ENCODE measurements at places on chromosomes 4 and X.

DNA sequence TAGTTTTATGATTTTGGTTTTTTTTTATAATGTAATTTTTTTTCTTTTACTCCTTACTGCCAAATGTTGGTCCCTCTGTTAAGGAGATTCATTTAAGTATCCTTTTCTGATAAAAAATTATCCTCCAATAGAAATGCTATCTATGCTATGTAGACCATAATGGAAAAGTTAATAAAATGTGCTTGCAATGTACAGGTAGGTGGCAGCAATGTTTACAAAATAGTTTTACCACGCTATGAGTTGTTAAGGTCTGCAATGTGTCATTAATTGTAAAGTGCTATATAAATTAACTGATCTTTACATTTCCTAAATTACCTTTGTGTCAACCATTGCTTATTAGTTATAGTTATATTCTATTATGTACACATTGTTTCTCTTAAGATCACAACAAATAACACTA is 3.8 kb upstream of the CENPC start:
- no peak for DNase-seq

DNA sequence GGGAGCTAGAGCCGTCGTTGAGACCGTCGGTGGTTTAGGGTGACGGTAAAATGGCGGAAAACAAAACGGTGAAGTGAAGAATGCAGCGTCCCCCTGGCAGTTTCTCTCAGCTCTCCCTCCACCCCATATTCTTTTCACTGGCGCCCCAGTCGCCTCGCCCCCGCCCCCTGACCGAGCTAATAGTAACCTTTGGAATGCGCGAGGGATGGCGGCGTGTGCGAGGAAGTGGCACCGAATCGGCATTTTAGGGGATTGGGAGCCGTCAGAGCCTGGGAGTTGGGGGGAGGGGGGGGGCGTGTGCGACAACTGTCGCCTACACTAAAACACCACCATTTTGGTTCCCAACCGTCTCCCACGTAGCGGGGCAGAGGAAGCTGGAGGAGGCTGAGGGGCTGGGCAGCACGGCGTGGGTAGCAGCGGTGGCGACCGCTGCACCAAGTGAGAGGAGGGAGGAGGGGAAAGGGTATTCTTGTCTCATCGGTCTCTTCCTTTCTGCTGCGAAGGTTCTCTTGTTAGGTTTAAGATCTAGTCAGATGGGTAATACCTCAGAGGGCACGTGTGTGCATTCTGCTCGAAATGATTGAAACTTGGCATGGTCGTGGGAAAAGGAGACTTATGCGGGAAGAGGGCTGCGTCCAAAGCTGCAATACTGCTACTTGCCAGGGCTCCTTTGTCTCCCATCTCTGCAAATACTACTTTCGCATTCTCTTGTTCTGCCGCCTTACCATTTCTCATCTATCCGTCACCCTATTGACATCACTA is 840 bp downstream of the ZNF711 start:
- no peak for DNase-seq

DNA sequence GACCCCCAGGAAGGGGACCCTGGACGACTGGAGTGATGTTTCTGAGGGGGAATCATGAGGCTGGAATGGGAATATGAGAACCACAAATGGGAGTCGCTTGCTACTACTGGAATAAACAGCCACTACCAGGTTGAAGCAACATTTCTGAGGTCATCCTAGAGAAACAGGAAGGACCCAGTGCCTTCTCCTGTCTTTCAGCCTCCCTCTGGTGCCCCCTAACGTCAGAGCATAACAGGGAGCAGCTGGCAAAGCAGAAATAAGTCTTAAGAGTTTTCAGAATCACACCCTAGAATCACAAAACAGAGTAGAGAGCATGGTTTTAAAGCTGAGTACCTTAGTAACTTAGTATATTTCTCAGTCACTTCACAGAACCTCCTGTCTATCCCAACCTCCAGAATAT is 347.8 kb upstream of the PITX2 start:
- no peak for DNase-seq

GRCh38 chr4:166197166-166197565 is 324.1 kb downstream of the TLL1 start:
- no peak for DNase-seq

GRCh38 chr4:98399915-98400314 is 138.7 kb downstream of the RAP1GDS1 start:
- DNase-seq, result no peak

DNA sequence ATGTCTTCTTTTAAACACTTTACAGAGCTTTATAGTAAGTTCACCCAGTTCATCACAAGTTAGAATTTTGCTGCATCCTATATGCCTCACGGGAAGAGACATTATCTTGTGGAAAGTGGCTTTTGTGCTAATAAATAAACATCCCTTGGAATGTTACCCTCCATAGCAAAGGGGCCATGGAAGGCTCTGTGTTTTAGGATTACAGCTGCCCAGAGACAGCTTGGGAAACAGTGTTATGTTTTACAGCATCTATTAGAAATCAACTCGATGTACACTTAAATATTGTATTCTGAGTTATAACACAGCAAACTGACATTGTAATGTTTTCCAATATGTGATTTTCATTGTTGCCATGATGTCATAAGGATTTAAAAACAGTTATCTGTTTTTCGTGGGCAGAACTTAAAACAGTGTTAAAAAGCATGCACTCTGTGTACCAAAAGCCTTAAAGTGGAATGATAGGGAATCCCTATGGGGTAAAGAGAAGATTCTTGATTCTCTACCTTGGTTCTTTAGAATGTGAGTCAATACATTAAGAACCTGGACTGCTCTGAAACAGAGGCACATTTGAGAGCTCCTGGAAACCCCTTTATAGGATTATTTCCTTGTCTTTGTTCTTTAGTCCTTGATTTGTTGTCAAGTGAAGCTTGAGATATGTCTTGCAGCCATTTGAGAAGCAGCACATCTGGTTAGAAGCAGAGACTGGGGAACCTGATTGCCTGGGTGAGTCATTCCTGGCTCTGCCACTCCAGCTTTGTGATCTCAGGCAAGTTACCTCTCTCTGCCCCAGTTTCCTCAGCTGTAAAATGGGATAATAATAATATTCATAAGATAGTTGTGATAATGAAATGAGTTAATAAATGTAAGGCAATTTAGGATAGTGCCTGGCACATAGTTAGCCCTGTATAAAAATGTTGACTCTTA is 41.6 kb downstream of the ARHGAP10 start:
- DNase-seq, result no peak

- no peak for DNase-seq
Measured at GRCh38 chr4:7411491-7411890, 23.2 kb downstream of the PSAPL1 start.

GRCh38 chr4:38367642-38368174 is 296.3 kb upstream of the KLF3 start:
- DNase-seq, result no peak

GRCh38 chr4:41044165-41044564 is 170.2 kb downstream of the APBB2 start:
- no peak for DNase-seq

GRCh38 chrX:94551831-94552230 is 877.8 kb downstream of the FAM133A start:
- no peak for DNase-seq

GRCh38 chr4:150289198-150289597 is 211.0 kb downstream of the DCLK2 start:
- no peak for DNase-seq

GRCh38 chr4:71524756-71525155 is 185.9 kb downstream of the SLC4A4 start:
- no peak for DNase-seq

DNA sequence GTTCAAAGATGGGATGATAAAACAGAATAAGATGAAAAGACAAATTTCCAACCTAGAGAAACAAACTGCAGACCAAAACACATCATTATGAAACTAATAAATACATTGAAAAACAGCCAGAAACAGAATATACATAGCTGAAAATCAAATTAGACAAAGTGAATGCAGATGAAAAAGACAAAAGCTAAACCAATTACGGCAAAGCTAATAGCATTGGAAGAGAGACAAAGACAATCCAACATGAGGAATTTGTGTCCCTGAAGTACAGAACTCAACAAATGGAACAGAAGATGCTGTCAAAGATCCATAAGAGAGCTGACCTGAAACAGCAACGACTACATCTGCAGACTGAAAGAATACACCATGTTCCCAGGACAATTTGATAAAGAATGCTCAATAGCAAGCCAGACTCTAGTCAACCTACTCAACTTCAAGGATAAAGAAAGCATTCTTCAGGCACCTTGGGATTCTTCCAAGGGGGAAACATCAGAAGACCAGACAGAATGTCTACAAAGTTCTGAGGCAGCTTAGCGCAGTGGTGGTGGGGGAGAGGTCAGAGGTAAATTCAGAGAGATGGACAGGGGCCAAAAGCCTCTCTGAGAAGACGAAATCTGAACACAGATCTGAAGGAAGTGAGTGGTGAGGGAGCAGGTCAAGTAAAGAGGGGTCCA is 27.4 kb upstream of the IRAK1 start:
- no peak for DNase-seq

DNA sequence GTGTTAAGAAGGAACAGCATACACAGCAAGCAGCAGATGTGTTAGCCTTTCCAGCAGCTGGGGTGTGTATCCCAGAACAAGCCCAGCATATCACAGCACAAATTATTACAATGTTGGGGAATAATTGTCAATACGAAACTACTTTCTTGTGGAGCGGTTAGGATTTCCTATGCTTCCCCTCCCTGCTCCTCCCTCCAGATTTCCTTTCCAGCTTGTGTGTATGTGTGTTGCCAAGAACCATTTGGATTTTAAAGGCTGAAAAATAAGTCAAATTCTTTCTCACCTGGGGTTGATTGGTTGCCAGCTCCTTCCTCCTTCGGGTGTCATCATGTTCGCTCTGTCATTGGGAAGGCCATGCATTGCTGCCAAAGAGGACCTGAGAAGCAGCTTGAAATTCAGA is 178.2 kb upstream of the FRMPD4 start:
- no peak for DNase-seq

- DNase-seq, result no peak
Measured at GRCh38 chr4:181971411-181971810, 271.8 kb upstream of the TENM3 start.

- DNase-seq, result no peak
Measured at GRCh38 chrX:42241421-42241820, 318.1 kb upstream of the CASK start.

GRCh38 chr4:86918539-86919072 is 16.2 kb upstream of the AFF1 start:
- no peak for DNase-seq

DNA sequence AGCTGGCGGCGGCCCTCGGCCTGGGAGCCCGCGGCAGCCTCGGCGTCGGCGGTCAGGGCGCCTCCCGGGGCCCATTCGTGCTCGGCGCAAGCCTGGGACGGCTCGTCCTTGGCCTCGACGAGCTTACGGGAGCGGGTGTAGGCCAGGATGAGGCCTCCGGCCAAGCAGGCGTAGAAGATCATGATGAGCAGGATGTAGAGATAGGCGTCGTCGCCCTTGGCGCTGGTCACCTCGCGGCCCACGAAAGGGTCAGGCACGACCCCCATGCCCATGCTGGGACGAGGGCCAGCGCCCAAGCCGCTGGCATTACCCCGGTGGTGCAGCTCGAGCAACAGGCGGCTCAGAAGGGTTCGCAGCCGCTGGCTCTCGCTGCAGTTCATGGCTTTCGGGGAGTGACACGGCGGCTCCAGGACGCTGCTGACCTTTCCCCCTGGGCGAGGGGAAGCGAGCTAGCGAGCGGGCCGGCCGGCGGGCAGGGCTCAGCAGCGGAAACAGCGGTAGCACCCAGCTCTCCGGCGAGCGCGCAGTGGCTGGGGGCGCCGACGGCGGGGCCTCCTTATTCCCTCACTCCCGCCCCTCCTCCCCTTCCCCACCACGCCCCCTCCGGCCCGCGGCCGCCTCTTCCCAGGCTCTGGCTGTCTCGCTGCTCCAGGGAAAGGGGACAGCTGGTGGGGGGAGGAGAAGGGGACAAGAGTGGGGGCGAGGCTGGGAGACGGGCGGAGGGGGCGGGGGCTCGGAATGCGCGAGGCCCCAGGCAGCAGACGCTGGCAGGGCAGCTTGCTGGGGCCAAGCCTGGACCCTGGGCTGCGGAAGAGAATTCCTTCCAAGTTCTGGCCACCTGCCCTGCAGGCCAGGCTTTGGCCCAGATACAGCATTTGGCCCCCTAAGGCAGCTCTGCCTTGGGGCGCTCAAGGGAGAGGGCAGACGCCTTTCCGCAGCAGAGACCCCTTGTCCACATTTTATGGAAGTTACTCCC is at the start of gene KCNE5:
TSS of gene KCNE5 (minus strand) at position 532 of the 976 bp plus-strand sequence. CDS start at position 380, 152 bp downstream.
- no peak for DNase-seq

DNA sequence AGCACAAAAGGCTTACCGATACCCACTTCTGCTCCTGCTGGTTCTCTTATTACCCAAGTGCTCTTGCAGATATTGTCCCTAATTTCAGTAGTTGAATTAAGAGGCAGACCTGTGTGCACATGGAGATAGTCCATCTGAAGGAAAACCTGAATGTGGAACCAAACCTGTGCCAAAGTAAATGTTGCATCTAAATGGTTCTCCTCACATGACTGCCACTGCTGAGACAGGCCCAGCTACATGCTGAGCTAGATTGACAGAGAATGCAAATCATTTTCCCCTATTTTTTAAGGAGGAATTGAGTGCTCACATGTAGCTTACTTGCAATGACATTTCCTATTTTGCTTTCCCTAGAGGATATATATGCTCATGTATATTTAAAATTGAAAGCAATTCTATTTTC is 609.1 kb upstream of the TECRL start:
- no peak for DNase-seq

DNA sequence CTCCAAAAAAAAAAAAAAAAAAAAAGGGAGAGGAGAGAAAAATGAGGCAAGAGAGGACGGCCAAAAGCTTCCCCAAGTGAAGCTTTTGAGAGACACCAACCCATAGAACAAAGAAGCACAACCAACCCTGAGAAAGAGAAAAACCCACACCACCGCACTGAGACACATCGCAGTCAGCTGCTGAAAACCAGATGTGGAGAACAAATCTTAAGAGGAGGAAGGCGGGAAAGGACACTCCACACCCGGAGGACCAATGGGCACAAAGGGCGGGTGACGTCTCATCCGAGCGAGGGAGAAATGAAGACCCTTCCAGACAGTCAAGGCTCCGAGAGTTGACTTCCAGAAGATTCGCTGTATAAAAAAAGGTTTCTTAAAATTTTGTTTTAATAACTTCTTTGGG is 112.1 kb downstream of the AFAP1 start:
- DNase-seq, result no peak

DNA sequence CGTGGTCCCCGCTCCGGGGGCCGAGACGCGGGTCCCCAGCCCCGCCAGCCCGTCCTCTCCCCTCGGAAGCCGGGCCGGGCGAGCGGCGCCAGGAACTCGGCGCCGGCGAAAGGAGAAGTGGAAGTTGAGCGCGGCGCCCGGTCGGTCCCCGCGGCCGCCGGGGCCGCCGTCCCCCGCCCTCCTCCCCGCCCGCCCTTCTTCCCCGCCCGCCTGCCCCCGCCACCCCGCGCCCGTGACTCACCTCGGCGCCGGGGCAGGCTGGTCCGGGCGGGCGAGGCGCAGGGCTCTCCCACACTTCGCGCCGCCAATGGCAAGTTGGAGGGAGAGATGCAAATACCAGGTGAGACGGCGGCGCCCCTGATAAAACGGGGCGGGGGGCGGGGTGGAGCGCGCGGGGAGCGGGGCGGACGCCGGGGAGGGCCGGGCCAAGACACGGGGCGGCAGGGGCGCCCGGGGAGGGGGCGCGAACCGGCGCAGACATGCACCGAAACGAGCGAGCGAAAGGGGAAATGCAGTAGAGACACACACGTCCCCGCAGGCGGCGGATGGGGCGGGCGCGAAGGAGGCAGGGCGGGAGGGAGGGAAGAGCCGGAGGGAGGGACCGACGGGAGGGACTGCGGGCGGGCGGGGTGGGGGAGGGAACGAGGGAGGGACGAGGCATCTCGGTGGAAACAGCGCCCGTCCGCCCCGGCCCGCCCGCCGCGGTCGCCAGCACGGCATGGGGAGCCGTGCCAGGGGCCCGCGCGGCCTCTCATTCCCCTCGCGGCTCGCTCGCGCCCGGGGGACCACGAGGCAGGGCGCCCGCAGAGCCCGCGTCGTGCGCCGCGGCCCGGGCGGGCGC is at the start of gene ELF4:
TSS of gene ELF4 (minus strand) at position 119 of the 841 bp plus-strand sequence. CDS start 29,167 bp downstream, outside the sequence.
- no peak for DNase-seq

GRCh38 chrX:45515262-45516215 is 314.9 kb upstream of the DIPK2B start:
- DNase-seq, result no peak

Data from stimulated activated CD8-positive, alpha-beta memory T cell treated with anti-CD3 and anti-CD28 coated beads, Interleukin-2, amount 100 ng/mL, for 1 hour (primary cell).